ENCODE measurements at places on chromosomes 5 and 9.

DNA sequence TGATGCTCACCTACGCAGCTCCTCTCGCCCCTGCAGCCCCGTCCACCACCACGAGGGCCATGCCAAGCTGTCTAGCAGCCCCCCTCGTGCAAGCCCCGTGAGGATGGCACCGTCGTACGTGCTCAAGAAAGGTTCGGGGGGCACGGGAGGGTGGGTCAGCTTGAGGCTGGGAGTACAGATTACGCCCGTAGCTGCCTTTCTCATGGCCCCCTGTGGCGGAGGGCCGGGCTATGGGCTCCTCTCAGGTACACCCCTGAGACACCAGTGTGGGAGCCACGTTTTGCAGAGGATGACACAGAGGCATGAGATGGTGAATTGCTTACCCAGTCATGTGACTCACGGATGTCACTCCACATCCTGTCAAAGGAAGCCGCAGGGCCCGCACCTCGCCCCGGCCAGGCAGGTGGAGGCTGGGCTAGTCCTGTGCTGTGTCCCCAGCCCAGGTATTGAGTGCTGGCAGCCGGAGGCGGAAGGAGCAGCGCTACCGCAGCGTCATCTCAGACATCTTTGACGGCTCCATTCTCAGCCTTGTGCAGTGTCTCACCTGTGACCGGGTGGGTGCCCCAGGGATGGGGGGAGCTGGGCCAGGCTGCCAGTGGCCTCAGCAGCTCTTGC lies 33.7 kb downstream of the USP20 start:
- DNase-seq: peak; percentile 73

DNA sequence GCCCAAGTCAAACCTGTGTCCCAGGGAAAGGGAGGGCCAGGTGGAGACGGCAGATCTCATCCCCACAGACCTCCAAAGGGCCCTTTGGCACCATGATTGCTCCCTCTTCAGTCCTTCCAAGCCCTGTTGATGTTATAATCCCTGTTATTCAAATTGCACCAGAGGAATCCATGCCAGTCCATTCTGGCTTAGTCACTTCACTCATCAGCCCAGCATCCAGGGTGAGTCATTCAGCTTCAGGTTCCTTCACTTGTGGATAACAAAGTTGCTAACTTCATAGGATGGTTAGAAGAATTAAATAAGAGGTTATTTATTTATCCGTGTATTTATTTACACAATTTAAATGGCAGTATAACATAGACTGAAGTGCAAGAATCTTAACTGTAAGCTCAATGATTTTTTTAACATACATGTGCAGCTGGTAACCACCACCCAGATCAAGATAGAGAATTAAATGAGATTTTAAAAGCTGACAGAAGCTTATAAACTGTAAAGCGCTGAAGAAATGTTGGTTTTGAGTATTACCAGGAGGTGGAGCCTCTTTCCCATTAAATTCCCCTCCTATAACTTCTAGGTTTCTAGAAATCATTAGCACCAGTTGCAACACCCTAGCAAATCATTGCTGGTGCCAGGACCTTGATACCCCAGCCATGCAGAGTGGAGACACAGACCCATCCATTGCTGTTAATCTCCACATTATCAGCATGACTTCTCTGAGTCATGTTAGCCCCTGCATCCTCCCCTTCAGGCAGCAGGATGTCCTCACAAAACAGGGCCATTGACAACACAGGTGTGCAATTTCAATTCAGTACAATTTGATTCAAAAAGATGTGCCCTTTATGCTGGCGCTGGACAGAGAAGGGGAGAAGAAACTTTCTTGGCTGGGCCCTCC lies 77.4 kb downstream of the SEC61B start:
- no peak for DNase-seq

GRCh38 chr5:68046445-68046844 lies 169.1 kb upstream of the PIK3R1 start:
- no peak for DNase-seq

GRCh38 chr5:172791286-172791685 lies 20.3 kb upstream of the DUSP1 start:
- DNase-seq: no peak

DNA sequence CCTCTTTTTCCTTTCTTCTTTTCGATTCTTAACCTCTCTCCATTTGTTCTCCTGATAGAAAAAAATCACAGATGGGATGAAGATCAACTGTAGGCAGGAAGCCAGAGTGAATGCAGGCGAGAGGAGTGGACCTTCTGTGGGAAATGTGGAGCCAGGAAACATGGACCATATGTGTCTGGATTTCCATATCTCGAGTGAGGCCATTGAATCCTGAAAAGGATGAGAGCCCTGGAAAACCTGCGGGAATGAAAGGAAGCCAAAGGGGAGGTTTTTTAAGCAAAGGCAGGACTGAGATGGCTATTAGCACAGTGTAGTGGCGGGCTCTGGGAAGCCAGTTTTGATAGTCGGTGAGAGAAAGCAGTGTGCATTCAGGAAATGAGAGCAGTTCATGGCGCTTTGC lies 139.5 kb upstream of the C9orf72 start:
- no peak for DNase-seq

GRCh38 chr5:95043234-95043633 lies 241.7 kb downstream of the MCTP1 start:
- no peak for DNase-seq

- DNase-seq: no peak
Observed at GRCh38 chr5:94376672-94377345, 241.6 kb downstream of the KIAA0825 start.

DNA sequence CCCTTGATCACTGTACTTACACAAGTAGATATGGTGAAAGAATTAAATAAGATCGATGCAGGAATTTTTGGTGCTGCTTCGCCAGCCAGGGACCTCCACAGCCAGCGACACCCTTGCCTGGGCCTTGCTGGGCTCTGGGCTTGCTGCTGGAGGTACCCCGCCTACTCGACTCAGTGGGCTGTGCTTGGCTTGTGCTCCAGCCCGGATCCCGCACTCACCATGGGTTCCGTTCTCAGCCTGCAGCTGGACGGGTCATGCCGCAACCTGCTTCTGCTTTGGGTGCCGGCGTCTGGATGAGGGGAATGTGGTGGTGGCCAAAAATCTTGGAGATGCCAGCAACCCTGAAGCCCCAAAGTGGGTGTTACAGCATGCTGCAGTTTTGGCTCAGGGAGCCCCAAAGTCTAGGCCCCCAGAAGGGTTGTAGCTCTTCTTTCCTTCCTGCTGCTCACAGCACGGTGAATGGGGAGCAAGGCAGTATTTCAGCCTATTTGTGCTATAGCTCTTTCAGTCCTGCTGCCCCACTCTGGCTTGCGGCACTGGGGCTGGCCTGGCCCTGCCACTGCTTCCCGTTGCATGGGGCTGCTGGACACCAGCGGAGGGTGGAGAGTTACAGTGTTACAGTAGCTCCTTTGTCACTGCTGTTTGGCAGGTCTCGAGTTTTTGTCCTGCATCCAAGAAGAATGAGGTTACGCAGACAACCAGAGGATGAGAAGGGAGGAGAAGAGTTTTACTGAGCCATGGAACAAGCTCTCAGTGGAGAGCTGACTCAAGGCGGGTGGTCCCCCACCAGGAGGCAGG lies 48.0 kb downstream of the TARS1 start:
- DNase-seq: no peak

- DNase-seq: no peak
Observed at GRCh38 chr9:17422994-17423680, 155.7 kb upstream of the SH3GL2 start.

DNA sequence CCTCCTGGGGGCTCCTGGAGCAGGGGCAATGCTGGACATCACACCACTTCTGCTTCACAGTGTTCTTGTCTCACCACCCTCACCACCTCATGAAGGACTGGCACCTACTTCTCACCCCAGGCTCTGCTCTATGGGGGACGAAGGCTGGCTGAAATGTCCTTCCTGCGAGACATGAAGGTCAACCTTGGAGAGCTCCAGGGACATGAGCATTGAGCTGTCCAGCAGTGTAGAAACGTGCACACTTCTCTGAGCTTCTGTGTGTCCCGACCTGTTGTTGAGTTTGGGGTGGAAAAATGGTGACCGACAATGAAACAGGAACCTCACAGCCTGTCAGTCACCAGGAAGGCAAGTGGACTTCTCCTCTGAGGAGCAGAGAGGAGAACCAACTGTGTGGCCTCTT lies 68.6 kb upstream of the ADAMTS16 start:
- DNase-seq: no peak

- DNase-seq: no peak
Observed at GRCh38 chr9:117300371-117301110, 114.3 kb downstream of the ASTN2 start.

DNA sequence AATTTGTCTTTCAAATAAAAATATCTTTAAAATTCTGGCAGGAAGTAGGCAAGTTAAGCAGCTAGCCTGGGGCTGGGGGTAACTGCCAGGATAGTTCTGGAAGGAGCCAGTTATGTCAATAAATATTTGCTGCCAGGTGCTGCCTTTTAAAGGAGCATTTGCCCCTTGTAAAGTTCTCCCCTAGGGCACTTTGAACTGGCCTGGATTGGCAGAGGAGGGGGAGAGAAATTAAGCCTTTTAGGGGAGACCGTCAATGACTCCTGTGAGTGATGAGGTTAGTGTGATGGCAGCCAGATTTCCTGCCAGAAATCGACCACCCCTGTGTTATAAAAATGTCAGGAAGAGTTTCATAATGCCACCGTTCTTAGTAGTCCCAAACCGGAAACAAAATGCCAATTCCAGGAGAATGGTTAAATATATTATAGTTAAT lies 89.8 kb upstream of the ELL2 start:
- DNase-seq: no peak

- DNase-seq: no peak
Observed at GRCh38 chr5:10489810-10490426, 48.2 kb downstream of the ROPN1L start.

GRCh38 chr9:81116340-81117137 lies 572.8 kb downstream of the TLE1 start:
- no peak for DNase-seq

GRCh38 chr9:69443178-69443577 lies 118.2 kb downstream of the ENTREP1 start:
- DNase-seq: no peak

DNA sequence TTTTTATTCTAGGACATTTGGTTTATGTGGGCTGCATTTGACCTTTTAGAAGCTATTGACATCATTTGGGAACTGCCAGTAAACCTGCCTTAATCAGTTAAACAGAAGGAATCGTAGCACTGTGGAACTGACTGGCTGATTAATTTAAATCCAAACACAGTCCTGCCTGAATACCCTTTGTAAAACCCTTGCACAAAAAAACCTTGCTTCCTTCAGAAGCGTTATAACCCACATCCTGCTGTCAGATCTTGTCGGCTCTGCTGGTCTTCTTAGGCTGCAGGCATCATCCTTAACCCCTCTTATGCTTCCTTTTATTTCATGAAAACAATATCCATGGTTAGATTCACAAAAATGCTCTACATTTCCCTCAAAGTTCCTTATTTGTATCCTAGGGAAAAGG lies 46.3 kb downstream of the PAM start:
- DNase-seq: no peak

GRCh38 chr5:84725946-84726570 lies 341.4 kb upstream of the EDIL3 start:
- DNase-seq: no peak

GRCh38 chr5:124961521-124961920 lies 215.1 kb upstream of the ZNF608 start:
- DNase-seq: no peak

DNA sequence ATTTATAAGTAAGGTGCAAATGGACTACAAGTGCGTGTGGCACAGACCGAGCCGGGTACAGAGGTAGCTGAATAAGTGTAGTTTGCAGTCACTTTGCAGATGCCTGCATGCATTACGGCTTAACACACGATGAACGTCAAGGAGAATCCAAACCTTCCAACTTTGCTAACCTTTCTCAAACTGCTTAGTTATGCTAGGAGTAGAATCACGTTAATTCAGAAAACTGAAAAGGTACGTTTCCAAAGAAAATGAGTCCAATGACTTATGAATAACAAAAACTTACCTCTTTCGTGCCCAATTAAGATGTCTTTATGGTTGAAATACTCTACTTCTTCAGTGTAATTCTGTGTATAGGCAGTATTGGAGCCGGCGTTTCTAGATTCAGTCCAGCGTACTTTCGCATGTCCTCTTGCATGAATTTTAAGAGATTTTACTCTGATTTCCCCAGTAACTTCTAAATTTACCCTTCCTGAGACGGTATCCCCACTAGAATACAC lies 539 bp downstream of the ARRDC3 start:
- DNase-seq: no peak

- DNase-seq: no peak
Observed at GRCh38 chr5:138305797-138306196, 25.8 kb downstream of the CDC25C start.

GRCh38 chr5:91643797-91644196 lies 260.7 kb upstream of the ARRDC3 start:
- no peak for DNase-seq

DNA sequence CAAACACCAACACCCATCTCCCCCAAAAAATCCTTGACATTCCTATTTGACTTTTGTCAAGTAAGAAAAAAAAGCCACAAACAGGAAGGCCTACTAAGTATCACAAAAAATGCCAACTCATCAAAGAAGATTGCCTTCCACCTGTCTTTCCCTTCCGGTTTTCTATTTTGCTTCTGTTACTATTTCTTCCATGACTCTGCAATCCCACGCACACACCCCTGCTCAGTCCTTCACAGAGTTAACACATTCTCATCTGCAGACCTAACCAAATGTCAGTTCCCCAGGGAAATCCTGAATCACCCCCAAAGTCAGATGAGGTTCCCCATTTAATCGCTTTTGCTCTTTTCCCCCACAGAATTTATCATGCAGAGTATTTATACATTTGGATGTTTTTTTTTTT lies 15.1 kb downstream of the LPAR1 start:
- DNase-seq: no peak

- DNase-seq: no peak
Observed at GRCh38 chr9:124514125-124514524, 6.9 kb upstream of the NR5A1 start.

- no peak for DNase-seq
Observed at GRCh38 chr9:33099754-33100153, 23.3 kb upstream of the SMU1 start.

- DNase-seq: no peak
Observed at GRCh38 chr5:150114773-150115408, 28.5 kb upstream of the CSF1R start.

DNA sequence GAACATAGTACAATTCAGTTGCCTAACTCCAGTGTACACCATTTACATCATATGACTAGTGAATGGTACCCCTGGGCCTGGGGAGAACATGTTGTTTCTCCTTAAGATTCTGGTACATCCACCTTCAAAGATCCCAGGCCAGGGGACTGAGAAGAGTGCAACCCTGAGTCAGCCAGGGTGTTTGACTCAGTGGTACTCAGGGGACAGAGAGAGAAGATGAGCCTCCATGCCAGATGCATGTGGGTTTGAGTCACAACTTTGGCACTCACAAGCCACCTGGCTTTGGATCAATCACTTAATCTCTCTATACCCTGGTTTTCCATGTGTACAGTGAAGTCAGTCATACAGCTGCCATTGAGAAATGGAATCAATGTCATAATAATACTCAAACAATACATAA lies 53.7 kb downstream of the MAP1B start:
- no peak for DNase-seq

GRCh38 chr5:104241046-104241445 lies 678.5 kb upstream of the NUDT12 start:
- no peak for DNase-seq

DNA sequence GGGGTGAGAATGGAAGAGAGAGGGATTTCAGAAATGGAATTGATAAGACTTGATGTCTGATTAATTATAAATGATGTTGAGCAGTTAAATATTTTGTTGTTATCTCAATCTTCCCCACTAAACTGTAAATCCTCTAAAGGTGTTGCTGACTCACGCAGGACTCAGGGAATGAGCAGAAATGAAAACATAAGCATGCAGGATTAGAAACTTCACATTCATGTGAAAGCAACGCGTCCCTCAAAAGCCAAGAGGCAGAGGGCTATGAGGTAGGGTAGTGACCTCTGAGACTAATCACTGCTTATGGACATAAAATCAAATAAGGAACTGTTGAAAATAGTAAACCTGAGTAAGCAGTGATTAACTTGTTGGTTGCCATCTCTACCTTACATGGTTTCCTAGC lies 21.1 kb downstream of the ADAMTSL1 start:
- no peak for DNase-seq
